CMK (cell line): ENCODE measurements at places on chromosomes 4 and X.

GRCh38 chr4:96164814-96165351, 325.0 kb downstream of the PDHA2 start:
- no peak for DNase-seq

DNA sequence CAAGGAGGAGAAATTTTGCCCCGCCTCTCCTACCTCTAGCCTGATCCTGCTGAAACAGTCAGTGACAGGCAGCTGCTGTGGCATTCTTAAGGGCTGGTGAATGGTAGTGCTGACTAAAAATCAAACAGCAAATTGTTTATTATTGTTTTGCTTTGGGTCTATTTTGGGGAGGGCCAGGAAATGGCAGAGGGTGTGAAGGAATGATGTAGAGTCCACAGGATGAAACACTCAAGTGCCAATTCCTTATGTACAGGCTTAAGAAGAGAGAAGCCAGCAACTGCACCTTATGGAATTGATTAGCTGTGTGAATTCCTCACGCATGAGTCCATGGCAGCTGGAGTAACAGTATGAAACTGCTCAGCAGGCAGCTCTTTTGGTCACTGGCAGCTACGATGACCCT, 39.7 kb downstream of the VEGFC start:
- DNase-seq = no peak

DNA sequence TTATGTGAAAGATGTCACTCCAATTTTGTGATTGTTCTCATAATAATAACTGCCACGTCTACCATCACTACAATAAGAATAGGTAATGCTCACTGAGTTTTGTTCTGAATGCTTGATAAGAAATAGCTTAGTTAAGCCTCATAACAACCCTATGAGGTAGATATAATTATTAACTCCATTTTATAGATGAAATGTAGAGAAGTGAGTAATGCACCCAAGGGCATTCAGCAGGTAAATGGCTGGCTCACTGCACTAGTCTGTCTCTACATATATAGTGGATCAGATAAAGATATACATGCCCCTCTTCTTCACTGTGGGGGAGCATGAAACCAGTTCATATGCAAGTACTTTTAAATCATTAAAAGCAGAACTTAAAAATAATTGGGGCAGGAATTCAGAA, 65.8 kb upstream of the SLC4A4 start:
- DNase-seq = no peak

GRCh38 chrX:103503853-103504207, 15.5 kb downstream of the RAB40A start:
- DNase-seq = no peak

- DNase-seq = peak; percentile 9
Measured at GRCh38 chr4:185859111-185859510, 47.1 kb upstream of the SORBS2 start.

- DNase-seq = no peak
Measured at GRCh38 chrX:153646620-153647373, at the start of gene DUSP9. TSS of gene DUSP9 (plus strand) at chrX:153647203. CDS start at chrX:153647954, 751 bp downstream.
